Skin of body (tissue), 3 donors: ENCODE measurements at places on chromosomes 1 and 21. TPM values are rescaled to one million over a fixed set of nuclear protein-coding genes. Genes with fewer than 3 reads are reported as not detected.

Gene LRRC53
- total RNA-seq, result not detected

- no peak for DNase-seq
Measured at GRCh38 chr1:59198564-59198963, 98.3 kb upstream of the FGGY start.

Gene VSIG8
- total RNA-seq, result 8.2 TPM

Gene LCA5L
- 0.89 TPM for total RNA-seq
